ENCODE measurements at places on chromosomes 1 and 21. TPM values are rescaled to one million over a fixed set of nuclear protein-coding genes. Genes with fewer than 3 reads are reported as not detected.
A peak's percentile ranks its signal among the peaks of the same experiment; 100 is the strongest.

- DNase-seq: peak; percentile 87
These were observed 21.4 kb downstream of the SLC2A7 start for GRCh38 chr1:9004700-9005394.

- DNase-seq: peak; percentile 38
These were observed 42.8 kb upstream of the ENAH start for GRCh38 chr1:225695578-225696337.

Gene SPRR5
- not detected for total RNA-seq

DNA sequence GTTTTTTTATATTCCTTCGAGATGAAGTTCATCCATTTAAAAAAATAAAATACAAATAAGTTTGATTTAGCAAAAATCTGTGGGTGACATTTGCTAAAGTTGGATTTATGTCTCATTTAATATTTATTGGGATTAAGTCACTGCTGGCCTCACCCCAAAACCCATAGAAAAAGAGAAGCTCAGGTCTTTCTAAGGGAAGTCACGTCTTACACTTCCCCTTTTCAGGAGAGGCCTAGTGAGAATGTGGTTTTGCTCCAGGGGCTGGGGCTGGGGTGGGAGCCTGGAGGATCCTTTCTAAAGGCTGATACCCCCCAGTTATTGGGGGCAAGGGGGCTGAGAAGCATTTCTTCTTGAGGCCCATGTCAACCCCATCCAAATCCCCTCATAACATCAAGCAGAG is 300.3 kb downstream of the DSCAM start:
- no peak for DNase-seq

DNA sequence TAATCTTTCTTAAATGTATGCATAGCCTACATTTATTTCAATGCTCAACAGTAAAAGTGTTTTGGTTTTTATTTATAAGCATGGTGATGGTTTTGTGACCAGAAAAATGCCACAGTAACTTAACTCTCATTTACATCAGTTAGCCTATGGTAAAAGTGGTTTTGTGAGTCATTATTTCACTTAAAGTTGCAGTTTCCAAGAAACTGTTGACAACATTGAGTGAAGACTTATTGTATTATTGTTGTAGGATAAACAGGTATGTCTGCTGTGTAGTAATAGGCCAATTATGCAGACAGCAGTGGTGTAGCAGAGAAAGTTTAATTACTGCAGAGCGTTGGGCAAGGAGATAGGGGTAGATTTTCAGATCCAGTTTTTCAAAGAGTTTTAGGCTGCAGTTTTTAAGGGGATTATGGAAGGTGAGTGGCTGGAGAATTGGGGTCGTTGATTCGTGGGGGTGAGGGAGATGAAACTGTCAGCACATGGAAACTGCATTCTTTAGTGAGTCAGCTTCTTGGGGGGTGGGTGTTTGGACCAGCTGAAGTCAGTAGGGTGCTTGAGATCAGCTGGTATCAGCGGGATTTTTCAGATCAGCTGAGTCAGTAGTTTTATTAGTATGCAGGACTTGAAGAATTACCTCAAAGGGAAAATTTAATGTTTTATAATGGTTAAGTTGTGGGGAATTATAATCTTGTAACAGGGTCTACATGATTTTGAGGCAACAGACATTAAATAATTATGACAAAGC is 168.7 kb upstream of the FMN2 start:
- no peak for DNase-seq

DNA sequence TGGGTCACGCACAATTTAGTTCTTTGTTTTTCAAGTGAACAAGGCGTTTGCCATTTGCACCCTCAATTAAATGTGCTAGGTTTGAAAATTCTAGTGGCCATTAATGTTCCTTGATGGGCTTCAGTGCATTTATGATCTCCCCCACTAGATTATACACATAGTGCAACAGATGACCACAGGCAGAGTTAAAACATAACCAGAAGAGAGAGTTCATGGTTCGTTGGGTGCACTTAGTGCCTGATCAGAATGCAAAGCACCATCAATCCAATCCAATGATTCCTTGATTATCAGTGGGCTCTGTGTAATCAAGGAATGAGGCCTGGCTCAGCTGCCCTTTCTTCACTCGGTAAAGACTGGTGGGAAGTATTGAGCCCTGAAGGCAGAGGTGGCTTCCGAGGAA is 334.5 kb downstream of the PRDM2 start:
- DNase-seq: no peak

Gene CRYBG2
- total RNA-seq: not detected

DNA sequence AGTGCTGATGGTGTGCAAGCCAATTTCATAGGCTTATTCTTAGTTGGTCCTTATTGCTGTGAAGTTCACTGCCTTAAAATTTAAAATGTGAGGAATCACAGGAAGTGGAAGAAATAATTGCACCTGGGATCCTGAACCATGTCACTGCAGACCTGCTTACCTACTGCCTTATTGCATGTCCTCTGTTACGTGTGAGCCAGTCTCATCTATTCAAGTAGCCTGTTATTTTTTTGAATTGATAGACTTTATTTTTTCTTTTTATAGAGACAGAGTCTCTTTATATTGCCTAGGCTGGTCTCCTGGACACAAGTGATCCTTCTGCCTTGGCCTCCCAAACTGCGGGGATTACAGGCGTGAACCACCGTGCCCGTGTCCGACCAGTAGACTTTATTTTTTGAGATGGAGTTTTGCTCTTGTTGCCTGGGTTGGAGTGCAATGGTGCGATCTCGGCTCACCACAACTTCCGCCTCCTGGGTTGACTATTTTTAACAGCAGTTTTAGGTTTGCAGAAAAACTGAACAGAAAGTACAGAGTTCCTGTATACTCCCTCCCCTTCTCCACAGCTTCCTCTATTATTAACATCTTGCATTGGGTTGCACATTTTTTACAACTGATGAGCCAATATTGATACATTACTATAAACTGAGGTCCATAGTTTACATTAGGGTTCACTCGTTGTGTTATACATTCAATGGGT is 14.0 kb upstream of the DISC1 start:
- no peak for DNase-seq

DNA sequence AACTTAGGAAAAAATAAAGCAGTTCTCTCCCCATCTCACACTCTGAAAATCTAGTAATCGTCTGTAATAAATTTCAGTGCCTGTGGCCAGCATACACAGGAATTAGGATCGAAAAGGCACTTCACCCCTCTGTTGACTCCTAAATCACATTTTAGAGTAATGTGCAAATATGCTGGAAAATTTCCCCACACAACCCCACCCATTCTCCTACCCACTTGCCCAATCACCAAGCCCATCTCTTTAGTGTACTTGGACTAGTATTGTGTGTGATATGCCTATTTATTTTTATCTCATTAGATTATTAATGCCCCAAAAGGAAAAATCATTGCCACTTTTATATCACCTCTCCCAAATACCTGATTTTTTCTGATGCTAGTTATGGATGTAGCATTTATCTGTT is 323.3 kb downstream of the ASTN1 start:
- DNase-seq: no peak

Gene CYP4Z1
- not detected for total RNA-seq

GRCh38 chr1:59230622-59231021 is 66.3 kb upstream of the FGGY start:
- DNase-seq: no peak

GRCh38 chr1:118556936-118557335 is 371.9 kb upstream of the SPAG17 start:
- no peak for DNase-seq

- DNase-seq: peak; percentile 68
These were observed 109.0 kb downstream of the ZMYM4 start for GRCh38 chr1:35377555-35377954.

- no peak for DNase-seq
These were observed 786 bp downstream of the RPL5 start for GRCh38 chr1:92832537-92833114.

DNA sequence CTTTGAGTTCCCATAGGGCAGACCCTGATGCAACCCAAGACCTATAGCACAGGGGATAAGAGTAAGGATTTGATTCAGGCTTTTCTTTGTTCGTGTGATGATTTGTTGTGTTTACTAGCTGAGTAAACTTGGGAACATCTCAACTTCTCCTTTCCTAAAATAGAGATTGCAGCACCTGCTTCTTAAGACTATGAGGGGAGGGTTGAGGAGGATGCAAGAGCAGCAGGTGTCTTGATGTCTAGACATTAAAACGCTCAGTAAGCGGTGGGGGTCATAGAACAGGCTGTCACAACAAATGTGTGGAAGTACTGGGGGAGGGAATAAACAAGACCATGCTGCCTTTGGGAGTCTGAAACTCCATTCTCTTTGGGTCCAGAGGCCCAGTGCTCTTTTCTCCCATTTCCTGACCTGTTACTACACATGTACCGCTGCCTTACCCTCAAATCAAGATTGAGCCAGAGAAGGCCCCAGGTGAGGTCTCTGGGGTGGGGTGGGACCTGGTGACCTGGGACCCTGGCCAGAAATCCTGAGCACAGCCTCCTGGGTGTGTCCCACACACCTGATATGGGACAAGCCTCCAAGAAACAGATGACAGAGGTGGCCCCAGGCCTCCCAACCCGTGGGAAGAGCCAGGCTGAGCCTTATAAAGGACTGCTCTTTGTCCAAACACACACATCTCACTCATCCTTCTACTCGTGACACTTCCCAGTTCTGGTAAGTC is at the start of gene S100A7A:
S100A7A (plus strand) TSS at position 671 of the 721 bp plus-strand sequence. CDS start 1,563 bp downstream, outside the sequence.
- DNase-seq: no peak

GRCh38 chr1:37479255-37480124 is 5.1 kb downstream of the ZC3H12A start:
- peak; percentile 90 for DNase-seq

DNA sequence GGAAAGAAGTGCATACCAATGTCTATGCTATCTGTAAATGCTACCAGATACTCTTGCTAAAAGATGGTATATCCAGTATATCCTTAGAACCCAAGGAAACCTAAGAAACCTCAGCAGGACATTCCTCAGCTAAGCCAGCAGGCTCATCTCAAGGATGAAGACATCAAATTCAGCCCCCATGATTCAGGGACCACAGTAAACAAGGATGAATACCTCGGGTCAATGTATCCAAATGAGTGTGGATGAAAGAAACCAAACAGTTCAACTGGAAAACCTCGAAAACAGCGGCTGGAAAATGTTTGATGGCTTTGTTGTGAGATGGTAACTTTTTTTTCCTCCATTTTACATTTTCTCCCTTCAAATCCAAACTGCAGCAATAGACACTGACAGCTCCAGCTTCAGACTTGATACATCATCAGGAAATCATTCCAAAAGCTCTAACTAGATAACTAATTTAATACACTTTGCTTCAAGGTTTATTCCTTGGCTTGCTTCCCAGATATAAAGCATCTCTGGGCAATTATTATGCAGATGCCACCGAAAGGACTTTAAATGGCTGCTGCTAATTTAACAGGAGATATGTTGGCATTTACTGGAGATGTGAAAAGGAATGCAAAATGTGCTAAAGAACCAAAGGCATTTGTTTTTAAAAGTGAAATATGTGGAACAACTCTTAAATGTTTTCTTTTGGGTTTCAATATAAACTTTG is 73.6 kb downstream of the SMYD2 start:
- DNase-seq: peak; percentile 77

GRCh38 chr1:8516278-8516777 is 198.4 kb downstream of the SLC45A1 start:
- no peak for DNase-seq

Gene PODN
- 0.56 TPM for total RNA-seq

DNA sequence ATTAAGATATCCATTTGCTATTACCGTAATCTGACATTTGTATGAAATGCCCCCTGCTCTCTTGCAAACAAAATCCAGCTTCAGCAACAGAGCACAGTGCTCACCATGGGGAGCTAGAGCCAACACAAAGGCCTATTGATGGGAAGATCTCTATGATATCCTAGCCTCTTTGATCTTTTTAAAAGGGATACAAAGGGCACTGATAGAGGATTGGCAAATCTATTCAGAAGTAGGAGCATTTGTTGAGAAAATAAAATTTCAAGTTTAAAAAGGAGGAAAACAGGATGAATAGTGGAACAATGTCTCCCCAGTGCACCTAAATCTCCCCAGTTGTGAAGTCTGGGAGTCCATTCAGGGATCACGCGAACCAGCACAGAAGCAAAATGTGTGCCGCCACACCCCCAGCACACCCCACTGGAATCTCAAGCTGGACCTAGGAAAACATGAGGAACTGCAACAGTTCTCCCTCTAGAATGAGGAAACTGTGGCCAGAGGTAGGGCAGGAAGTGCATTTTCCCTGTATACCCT is 32.2 kb downstream of the MRAP start:
- DNase-seq: no peak

Gene MTMR11
- 1.7 TPM for total RNA-seq

- DNase-seq: peak; percentile 44
These were observed 67.5 kb downstream of the CLIC6 start for GRCh38 chr21:34736116-34736874.

Gene HAX1
- 146 TPM for total RNA-seq

- DNase-seq: no peak
These were observed 283.1 kb downstream of the DSCAM start for GRCh38 chr21:40563900-40564299.

Gene C1orf87
- not detected for total RNA-seq

DNA sequence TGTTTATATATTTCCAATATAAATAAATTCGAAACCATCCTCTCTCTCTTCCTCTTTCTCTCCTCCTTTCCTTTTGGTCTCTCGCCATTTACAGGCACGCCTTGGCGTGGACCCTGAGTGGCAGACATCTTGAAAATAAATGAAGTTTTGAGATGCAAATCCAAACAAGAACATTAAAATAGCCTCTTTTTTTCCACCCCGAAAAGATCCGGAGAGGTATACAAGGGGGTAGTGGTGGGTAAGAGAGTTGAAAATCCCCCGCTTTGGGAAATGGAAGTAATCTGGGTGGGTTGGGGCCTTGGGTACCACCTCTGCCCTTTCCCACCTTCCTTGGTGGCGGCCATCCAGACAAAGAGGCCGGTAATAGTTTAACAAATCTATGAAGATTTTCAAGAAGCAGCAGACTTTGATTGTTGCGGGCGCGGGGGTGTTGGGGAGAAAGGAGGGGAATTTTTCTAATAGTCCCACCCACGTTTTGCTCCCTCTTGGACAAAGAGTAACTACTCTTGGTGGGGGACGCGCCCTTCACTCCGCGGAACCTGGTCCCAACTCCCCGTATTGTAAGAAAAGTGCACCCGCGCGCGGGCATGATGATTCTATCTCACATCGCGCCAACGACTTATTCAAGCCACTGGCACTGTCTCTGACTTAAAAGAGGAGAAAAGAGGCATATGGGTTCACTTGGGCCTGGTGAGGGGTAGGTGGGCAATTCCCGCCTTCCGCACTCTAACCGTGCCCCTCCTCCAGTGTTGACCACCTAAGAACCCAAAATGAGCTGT is 4.0 kb upstream of the FOXD3 start:
- DNase-seq: no peak

- no peak for DNase-seq
These were observed 15.1 kb upstream of the CRB1 start for GRCh38 chr1:197252973-197253372.

Gene CACNA1S
- not detected for total RNA-seq

GRCh38 chr1:151311589-151312331 is 15.5 kb downstream of the PI4KB start:
- DNase-seq: peak; percentile 100

GRCh38 chr1:24317956-24318614 is 1.1 kb upstream of the GRHL3 start:
- peak; percentile 36 for DNase-seq
